NCI-H2029 (cell line): ENCODE measurements at places on chromosomes 13 and 19.
A peak's percentile ranks its signal among the peaks of the same experiment; 100 is the strongest.

GRCh38 chr19:7715671-7716070 is 13.7 kb upstream of the FCER2 start:
- no peak for DNase-seq

- DNase-seq: no peak
Observed at GRCh38 chr13:35470671-35471661, 5.5 kb downstream of the MAB21L1 start.

DNA sequence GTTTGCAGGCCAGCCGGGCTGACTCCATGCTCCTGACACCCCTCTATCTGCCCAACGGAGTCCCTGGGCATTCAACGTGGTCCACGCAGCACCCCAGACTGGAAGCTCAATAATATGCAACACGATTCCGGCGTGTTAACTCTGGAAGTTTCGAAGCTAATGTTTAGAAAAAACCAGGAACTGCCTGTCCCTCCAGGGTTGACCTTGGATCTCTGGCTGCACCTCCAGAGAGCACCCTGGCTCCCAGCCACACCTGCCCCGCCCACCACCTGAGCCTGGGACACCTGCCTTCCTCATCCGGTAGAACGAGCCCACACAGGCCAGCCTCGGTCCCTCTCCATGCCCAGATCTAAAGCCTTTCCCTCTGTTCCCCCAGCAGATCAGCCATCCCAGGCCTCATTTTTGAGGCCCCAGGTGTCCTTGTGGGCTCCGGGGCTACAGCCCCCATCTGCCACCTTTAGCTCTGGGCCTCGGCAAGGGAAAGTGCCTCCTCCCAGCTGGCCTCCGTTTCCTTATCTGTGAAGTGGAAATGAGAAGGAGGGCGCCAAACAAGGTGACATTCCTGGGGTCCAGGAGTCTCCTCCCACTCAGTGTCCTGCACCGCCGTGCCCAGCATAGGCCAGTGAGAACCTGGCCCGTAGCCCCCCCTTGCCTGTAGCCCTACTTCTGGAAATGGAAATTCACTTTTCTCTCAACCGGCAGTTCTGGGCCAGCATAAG is 38.7 kb downstream of the KLF2 start:
- peak; percentile 78 for DNase-seq

- DNase-seq: no peak
Observed at GRCh38 chr19:49468199-49468598, 5.8 kb upstream of the FLT3LG start.

GRCh38 chr19:4829001-4829712 is 2.4 kb downstream of the TICAM1 start:
- DNase-seq: no peak

GRCh38 chr13:109787135-109787954 is 962 bp upstream of the IRS2 start:
- DNase-seq: peak; percentile 51

- no peak for DNase-seq
Observed at GRCh38 chr19:2478756-2479555, 3.0 kb downstream of the GADD45B start.

GRCh38 chr19:52369559-52370340 is at the start of gene ZNF880:
ZNF880 (plus strand) TSS chr19:52369923; CDS start chr19:52369966, 43 bp downstream.
- DNase-seq: peak; percentile 94

DNA sequence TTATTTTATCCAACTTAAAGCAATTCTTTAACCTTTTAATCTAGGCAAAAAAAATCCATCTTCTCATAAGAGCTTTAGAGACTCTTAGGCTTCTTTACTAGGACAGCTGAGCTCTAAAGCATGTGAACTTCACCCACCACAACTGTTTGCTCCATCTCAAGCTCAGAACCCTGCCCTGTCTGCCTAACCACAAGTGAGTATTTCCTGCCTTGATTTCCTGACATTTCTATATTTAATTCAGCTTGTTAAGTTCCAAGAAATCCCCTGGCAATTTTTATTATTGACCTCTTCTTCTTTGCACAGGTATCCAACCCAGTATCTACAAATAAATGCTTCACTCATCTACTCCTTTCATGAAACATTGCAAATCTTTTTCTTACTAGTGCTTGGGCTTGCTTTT is 21.1 kb upstream of the CEACAM21 start:
- no peak for DNase-seq

- DNase-seq: no peak
Observed at GRCh38 chr13:75636436-75637180, 478 bp downstream of the LMO7 start.

- no peak for DNase-seq
Observed at GRCh38 chr13:110445183-110445582, 116.3 kb downstream of the RAB20 start.

DNA sequence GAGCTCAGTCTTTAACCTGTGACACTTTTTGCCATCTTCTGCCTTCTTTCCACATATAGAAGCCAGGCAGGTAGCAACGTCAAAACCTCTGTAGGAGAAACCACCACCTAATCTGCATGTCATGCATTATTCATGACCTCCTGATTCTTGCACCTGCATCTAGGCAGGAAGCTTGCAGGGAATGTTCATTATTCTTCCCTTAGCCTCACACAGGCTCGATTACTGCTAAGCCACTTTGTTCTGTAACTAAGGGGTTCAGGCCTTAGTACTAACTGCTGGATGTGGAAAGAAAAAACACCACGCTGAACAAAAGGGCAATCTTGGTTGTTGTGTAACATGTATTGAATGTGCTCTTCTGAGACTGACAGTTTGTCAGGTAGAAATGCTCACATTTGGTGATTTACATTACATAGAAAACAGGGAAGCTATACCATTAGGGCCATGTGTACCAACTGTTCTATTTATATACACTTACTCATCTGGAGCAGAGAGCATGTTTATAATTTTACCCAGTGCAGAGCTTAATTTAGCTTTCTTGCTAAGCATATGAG is 366.9 kb downstream of the KLF12 start:
- no peak for DNase-seq

DNA sequence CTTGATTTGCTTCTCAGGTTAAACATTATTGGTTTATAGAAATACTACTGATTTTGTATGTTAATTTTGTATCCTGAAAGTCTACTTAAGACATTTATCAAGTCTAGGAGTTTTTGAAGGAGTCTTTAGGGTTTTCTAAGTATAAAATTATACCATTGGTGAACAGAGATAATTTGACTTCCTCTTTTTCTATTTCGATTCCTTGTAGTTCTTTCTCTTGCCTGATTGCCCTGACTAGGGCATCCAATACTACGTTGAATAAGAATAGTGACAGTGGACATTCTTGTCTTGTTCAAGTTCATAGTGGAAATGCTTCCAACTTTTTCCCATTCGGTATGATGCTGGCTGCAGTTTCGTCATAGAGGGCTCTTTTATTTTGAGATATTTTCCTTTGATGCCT is 807.5 kb upstream of the SLC10A2 start:
- no peak for DNase-seq

GRCh38 chr13:80359778-80360452 is 19.0 kb upstream of the SPRY2 start:
- DNase-seq: no peak

DNA sequence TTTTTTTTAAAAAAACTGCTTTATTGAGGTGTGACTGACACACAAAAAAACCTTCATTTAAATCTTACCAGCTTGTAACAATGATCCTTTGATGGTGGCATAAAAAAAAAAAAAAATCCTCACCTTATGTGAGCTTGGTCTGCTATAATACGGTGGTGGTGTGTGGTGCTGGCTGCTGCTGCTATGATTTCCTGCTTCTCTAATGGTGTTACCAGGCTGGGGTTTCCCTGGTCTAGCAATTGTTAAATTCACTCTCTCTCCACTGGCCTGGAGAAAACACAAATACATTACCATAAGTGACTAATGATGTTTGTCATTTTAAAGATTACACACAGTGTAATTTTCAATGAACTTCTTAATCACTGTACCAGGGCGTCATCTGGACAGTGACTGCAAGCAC is 60.6 kb downstream of the LNX2 start:
- no peak for DNase-seq

DNA sequence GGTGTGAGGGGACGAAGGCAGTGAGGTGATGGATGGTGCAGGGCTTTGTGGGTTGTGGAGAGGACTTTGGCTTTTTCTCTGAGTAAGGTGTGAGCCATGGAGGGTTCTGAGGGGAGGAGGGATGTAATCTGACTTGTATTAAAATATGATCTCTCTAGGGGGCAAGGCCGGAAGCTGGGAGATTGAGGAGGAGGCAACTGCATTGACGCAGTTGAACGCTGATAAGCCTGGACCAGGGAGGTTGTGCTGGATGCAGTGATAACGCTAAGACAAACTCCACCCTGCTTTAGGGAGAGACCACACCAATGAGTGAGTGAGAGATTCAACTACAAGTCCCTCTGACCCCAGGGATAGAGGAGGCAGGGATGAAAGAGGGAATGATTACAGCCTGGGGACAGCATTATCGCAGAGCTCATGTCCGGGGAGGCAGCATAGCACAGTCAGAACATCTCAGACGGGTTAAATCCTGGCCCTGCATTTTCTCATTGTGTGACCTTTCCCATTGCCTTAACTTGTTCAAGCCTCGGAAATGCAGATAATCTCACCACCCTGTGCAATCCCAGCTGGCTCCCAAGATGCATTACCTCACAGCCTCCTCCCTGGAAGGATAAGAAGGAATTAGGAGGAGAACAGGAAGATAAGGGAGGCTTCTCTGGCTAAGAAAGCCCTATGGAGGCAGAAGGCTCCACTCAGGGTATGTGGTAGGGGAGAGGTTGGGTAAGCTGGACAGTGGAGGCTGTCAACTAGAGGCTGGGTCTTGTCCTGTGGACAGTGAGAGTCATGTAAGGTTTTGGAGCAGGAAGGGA is 124.2 kb downstream of the CACNA1A start:
- no peak for DNase-seq

DNA sequence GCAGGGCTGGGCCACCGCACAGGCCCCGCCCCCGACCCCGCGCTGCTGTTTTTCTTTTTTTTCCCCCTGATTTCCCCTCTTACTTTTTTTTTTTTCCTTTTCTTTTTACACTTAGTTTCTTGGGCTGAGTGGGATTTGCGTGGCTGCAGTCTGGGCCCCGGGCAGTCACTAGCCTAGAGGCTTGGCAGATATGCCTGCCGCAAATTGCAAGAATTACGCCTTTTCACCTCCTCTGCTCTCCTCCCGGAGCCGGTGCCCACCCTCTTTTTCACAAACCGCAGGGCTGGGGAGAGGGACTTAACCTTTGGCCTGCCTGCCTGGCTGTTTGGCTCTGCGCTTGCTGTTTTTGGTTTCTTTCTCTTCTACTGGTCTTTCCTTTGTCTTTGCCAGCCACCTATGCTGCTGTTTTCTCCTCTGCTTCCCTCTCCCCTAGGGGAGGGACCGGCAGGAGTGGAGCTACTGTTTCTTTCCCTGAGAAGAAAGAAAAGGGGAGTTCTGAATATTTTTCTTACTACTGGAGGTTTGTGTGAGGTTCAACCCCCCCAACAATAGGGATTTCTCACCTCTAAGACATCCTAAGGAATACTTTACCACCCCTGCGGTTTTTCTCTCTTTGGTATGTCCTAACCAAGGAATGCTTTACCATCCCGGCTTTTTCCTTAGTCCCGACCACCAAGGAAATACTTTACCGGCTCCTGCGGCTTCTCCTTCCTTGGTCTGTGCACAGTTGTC is 11.0 kb downstream of the ZNF552 start:
- DNase-seq: peak; percentile 50

GRCh38 chr13:32861304-32861703 is 154.9 kb upstream of the KL start:
- no peak for DNase-seq

- no peak for DNase-seq
Observed at GRCh38 chr13:42533336-42533591, 40.7 kb upstream of the TNFSF11 start.

- DNase-seq: no peak
Observed at GRCh38 chr19:51434456-51434855, 17.0 kb upstream of the SIGLEC10 start.

DNA sequence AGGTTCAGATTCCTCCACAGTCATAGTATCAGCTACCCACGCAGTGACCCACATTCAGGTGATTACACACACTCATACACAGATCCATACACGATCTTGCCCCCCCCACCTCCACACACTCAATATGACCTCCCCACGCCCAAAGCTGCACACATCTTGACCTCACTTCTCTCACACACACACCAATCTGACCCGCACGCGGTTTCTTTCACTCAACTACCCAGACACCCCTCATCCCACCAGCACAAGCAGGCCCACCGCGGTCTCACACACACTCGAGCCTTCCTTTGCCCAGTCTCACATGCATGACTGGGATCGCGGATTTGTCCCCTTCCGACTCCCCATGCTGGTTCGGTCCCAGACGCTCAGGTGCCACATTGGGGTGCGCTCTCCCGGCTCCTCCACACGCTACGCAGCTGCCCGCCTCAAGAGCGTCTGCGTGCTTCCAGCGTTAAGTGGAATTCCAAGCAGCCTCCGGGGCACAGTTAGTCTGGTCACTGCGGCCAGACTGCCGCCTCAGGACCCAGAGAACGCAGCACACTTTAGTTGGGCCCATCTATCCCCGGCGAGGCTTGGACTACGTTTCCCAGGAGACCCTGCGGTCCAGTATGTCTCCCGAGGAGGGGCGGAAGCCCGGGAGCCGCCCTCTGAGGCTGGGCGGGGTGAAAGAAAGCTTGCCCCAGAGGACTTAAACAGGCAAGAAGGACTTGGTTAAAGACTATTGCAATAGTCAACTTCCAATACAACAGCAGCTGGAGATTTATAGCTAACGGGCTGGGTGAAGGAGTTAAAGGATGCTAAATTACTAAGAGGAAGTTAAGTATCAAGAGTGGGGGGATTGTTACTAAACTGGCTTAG is 746 bp upstream of the ZNF345 start:
- DNase-seq: peak; percentile 81

DNA sequence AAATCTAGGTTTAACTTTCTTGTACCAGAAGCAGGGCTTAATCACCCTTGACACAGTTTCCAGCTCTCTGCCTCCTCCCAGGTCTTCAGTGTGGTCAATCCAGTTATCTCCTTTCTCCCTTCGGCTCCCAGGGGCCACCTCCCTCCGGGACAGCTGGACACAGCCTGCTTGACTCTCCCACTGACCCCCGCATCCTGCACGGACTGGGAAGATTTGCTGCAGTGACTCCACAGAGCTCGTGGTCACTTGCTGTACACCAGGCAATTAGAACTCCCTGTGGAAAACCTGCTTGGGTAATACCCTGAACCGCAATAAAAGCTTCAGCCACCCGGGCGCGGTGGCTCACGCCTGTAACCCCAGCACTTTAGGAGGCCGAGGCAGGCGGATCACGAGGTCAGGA is 116.5 kb downstream of the NUFIP1 start:
- DNase-seq: no peak

- no peak for DNase-seq
Observed at GRCh38 chr19:38806371-38806770, 6.4 kb downstream of the LGALS4 start.

DNA sequence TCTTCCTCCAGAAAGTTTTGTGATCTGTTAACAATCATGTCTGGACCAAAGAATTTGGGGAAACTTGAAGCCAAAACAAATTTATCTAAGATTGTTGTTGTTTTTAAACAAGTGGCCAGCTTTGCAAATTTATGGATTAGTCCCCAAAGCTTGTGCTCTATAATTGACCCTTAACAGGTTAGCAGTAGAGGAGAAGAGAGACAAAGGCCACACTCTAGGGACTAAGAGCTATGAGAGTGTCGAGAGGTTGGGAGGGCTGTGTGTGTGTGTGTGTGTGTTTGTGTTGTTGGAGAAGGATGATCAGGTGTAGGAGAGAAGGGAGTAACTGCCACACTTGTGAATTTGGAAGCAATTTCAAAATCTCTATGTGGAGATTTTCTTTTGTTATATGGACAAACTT is 367.3 kb downstream of the KCNRG start:
- DNase-seq: no peak
